ENCODE measurements at places on chromosomes 3 and 15.

DNA sequence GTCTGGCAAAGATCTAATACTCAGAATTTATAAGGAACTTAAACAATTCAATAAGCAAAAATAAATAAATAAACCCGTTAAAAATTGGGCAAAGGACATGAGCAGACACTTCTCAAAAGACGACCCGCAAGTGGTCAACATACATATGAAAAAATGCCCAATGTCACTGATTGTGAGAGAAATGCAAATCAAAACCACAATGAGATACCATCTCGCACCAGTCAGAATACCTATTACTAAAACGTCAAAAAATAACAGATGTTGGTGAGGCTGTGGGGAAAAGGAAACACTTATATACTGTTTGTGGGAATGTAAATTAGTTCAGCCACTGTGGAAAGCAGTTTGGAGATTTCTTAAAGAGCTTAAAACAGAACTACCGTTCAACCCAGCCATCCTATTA, 188.0 kb upstream of the MRPL3 start:
- DNase-seq: no peak

- no peak for DNase-seq
Observed at GRCh38 chr15:90268415-90268814, 2.9 kb downstream of the NGRN start.

GRCh38 chr15:40344631-40345120, 3.9 kb upstream of the CCDC9B start:
- no peak for DNase-seq

GRCh38 chr3:157559401-157559800, 56.2 kb upstream of the VEPH1 start:
- no peak for DNase-seq

DNA sequence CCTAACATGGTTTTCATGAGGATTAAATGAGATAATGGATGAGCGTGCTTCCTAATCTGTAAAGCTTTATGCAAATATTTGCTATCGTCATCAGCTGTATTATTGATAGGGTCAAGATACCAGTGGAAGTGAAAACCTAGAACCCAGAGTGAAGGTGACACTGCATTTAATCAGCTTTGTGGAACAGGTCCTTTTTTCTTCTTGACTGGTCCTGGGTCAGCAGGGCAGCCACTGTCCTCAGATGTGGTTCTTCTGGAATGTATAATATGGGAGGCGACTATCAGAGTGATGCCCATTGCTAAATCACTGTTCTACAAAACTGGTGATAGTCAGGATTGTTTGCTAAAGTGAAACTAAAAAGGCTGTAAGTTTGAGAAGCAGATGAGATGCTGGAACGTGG, 41.4 kb downstream of the SORD start:
- DNase-seq: no peak

- DNase-seq: no peak
Observed at GRCh38 chr3:135087782-135088181, 292.7 kb downstream of the EPHB1 start.

DNA sequence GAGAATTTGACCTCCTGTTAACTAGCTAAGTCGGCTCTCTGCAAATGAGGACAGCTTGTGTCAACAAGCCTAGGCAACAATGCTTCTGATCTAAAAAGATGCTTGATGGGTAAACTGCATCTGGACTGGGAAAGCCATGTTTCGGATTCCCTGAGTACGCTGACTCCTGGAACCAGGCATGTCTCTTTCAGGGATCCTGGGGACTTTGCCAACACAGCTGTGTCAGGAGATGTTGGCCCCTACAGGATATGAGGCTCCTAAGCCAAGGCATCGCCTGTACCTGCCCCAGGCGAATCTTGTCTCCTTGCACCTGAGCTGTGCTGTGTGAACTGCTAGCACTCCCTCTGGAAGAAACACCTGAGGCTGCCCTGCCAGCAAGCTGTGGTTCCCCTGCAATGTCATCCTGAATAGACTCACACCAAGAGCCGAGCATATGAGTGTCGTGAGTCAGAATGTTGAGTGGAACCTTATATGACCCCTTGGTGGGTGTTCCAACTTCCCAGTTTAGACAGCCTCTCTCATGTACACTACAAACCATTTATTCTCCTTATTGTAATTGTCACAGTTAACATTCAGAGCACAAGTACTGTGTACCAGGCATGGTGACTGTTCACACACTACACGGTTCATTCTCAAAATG, 17.0 kb downstream of the EOGT start:
- no peak for DNase-seq

GRCh38 chr3:31862666-31863279, 118.3 kb downstream of the OSBPL10 start:
- no peak for DNase-seq
